A549 treated with CORT108297 at 1 μM for 4 hours (cell line): ENCODE measurements at places on chromosomes 3 and 15. TPM values are rescaled to one million over a fixed set of nuclear protein-coding genes. Genes with fewer than 3 reads are reported as not detected.

SLC25A36 gene
- 14.4 to 23.7 TPM (median 20.9 TPM) in 5 replicates for total RNA-seq

ITPKA gene
- 1.3 to 2.5 TPM (median 2.0 TPM) in 5 replicates for total RNA-seq

MAN2C1 gene
- 55.4 to 101 TPM (median 86.6 TPM) in 5 replicates for total RNA-seq

PCOLCE2 gene
- 28.4 to 37.5 TPM (median 29.0 TPM) in 5 replicates for total RNA-seq

CATSPER2 gene
- 0.49 to 1.8 TPM (median 0.81 TPM) in 5 replicates for total RNA-seq

LDHAL6B gene
- not detected in 5 replicates for total RNA-seq

VWA5B2 gene
- total RNA-seq = 0.40 to 0.73 TPM (median 0.55 TPM) in 5 replicates

APOD gene
- 0.50 to 1.1 TPM (median 0.58 TPM) in 5 replicates for total RNA-seq

IL16 gene
- 0.07 to 0.25 TPM (median 0.17 TPM) in 3 of 5 replicates, not detected in the others for total RNA-seq

CHRD gene
- total RNA-seq = 0.13 to 0.48 TPM (median 0.16 TPM) in 5 replicates

EOGT gene
- 8.5 to 12.6 TPM (median 10.2 TPM) in 5 replicates for total RNA-seq

TRPM1 gene
- not detected in 5 replicates for total RNA-seq

PPP1R14D gene
- total RNA-seq = 0.10 to 0.28 TPM in 2 of 5 replicates, not detected in the others

MUSTN1 gene
- 0.19 to 0.28 TPM (median 0.21 TPM) in 3 of 5 replicates, not detected in the others for total RNA-seq

TMEM42 gene
- total RNA-seq = 6.7 to 11.9 TPM (median 10.4 TPM) in 5 replicates

RTP1 gene
- total RNA-seq = not detected in 5 replicates

ADAM10 gene
- 88.4 to 144 TPM (median 124 TPM) in 5 replicates for total RNA-seq

SH3BP5 gene
- total RNA-seq = 20.2 to 22.1 TPM (median 20.3 TPM) in 5 replicates

SEC22C gene
- total RNA-seq = 27.2 to 33.5 TPM (median 31.9 TPM) in 5 replicates

RASGRP1 gene
- total RNA-seq = 0.16 to 0.36 TPM (median 0.25 TPM) in 5 replicates
